ENCODE measurements at places on chromosomes 2 and 18.
A peak's percentile ranks its signal among the peaks of the same experiment; 100 is the strongest.

- DNase-seq = peak; percentile 55
Measured at GRCh38 chr2:162073888-162074631, at the start of gene DPP4. TSS of gene DPP4 (minus strand) at chr2:162074215. CDS start at chr2:162073981, 234 bp downstream.

DNA sequence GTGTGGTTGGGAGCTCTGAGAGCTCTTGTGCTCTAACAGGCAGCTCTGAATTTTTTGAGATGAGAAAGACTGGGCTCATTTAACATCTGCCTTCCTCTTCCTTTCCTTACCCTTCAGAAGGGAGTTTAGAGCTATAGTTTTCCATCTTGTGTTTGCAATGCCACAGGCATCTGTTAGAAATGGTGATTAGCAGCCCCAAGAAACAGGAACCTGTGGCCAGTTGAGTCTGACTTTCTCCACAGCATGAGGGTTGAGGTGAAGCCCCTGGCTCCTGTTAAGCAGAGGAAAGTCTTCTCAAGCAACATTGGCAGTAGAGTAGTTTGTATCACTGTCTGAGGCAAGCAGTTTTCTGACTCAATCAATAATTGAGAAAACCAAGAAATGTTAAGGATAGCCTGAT, 577.4 kb downstream of the ZEB2 start:
- DNase-seq = no peak

- DNase-seq = no peak
Measured at GRCh38 chr2:33186937-33187336, 240.2 kb downstream of the LTBP1 start.

DNA sequence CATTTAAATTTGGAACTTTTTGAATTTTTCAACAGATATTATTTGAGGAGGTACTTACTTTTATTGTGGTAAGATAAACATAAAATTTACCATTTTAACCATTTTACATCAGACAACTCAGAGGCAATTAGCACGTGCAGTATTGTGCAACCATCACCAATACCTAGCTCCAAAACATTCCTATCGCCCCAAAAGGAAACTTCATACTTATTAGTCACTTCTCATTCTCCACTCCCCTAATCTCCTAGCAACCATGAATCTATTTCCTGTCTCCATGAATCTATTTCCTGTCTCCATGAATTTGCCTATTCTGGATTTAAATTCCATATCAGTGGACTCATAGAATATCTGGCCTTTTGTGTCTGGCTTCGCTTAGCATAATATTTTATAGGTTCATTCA, 69.9 kb upstream of the FAM136A start:
- DNase-seq = no peak

DNA sequence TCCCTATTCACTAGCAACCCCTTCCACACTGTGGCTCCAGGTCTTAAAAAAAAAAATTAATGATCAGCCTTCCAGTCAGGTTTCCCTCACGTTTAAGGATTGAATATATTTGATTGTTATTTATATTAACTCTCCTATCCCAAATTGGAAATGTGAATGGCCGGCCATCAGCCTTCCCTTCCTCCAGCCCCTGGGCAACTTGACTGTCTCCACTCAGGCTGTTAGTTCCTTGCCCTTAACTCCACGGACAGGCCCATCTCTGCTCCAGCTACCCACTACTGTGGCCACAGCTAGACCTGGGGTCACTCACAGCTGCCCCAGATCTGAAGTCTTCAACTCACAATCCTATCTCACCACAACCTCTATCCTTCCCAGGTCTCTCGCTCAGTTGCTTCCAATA, 39.9 kb downstream of the THOC1 start:
- DNase-seq = no peak

- no peak for DNase-seq
Measured at GRCh38 chr2:128424406-128425171, 105.9 kb upstream of the HS6ST1 start.

DNA sequence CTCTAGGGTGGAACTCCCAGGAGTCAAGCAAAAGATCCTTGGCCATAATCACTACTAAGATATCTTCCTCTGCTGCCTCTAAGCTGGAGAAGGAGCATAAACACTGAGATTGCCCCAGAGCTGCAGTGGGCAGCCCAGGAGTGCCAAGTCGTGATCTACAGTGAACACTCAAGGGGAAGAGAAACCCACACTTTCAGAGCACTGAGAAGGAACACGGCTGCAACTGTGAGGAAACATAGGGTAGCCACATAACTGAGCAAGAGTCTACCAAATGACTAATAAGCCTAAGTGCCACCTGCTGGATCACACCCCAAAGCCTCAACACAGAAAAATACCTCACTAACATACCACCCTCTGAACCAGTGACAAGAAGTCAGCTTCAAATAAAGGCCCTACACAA, 79.6 kb upstream of the RAB12 start:
- no peak for DNase-seq

GRCh38 chr2:169715379-169716237, 18.0 kb upstream of the KLHL23 start:
- DNase-seq = no peak

GRCh38 chr2:33588232-33588631, 10.9 kb downstream of the FAM98A start:
- no peak for DNase-seq

GRCh38 chr18:78579854-78580577, 399.6 kb upstream of the SALL3 start:
- no peak for DNase-seq

- DNase-seq = no peak
Measured at GRCh38 chr2:99819766-99820165, 322.6 kb downstream of the AFF3 start.

DNA sequence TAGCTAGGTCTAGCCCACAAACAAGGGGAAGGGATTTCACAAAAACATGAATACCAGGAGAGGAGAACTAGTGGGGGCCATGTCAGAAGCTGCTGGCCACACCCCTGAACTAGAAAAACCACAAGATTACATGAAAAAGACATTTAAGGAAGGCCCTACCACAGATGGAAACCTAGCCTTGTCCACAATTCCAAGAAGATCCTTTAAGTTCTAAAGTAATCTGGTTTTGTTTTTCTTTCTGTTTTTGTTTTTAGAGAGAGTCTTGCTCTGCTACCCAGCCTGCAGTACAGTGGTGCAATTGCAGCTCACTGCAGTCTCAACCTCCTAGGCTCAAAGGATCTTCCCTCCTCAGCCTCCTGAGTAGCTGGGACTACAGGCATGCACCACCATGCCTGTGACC, 34.2 kb upstream of the CAB39 start:
- no peak for DNase-seq

DNA sequence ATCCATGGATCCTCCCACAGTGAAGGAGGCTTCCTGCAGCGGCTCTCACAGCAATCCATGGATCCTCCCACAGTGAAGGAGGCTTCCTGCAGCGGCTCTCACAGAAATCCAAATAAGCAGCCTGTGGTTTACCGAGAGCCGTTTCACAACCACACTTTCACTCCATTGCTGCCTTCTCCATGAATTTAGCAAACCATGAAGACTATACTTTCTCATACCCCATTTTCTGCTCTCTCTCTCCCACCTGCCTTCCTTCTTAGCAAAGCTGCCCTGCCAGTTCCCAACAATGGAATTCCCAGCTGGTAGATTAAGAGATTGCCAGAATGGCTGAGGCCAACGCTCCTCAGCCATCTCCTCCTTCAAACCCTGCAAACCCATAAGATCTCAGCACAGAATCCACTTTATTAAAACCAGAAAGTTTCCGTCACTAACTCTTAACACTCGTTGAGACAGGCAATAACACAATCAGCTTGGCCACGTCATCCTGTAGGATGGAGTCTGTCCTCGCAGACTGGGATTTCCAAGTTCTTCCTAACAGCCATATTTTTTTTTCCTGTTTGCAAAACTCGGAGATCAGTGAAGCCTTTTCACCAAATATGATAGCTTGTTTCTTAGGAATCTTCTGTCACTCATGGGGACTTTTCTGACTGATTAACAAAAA, 162.2 kb downstream of the PXDN start:
- DNase-seq = no peak

DNA sequence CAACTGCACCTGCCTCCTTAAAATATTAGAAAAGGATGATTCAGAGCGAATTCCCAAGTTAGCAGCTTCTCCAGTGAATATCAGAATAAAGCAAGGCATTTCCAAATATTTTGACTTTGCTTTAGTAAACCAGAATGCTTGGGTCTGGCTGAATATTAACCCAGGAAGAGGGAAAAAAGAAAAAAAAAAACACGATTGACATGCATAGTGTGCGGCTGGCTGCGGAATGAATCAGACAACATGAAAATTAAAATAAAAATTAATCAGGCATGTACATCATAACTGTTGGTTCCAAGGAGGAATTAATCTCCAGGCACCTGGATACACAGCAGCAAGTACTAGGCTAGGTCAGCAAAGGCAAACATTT, 105.8 kb upstream of the NCKAP5 start:
- no peak for DNase-seq

DNA sequence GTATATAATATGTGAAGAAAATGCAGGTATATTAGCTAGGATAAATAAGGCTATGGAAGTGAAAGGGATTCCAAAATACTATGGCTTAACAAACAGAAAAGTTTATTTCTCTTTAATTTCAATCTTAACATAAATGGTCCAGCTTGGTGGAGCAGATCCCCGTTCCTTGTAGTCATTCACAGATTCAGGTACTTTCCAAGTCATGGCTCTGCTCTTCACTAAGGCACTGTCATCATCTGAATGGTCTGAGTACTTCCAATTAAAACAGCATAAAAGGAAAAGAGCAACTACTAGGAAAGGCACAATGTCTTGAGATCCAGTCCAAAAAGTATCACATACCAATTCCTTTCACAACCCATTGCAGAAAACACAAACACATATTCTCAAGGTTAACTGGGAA, 63.4 kb downstream of the OLA1 start:
- DNase-seq = no peak

DNA sequence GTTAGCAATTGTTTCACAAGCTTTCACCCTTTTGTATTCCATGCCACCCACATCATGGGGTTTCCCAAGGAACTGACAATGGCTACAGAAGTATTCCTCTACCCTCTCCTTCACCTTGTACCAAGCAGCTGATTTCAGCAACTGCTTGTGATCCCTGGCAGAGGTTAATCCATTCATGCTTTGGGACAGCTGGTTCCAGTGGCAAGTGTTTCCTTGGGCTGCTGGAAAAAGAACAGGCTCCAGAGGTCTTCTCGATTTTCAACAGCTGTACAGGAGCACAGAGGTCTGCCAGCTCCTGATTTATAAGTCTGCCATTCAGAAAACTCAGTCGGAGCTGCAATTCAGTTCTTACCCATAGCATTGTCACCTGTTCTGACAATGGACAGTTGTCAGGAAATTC, 239.2 kb upstream of the CWC22 start:
- DNase-seq = no peak

DNA sequence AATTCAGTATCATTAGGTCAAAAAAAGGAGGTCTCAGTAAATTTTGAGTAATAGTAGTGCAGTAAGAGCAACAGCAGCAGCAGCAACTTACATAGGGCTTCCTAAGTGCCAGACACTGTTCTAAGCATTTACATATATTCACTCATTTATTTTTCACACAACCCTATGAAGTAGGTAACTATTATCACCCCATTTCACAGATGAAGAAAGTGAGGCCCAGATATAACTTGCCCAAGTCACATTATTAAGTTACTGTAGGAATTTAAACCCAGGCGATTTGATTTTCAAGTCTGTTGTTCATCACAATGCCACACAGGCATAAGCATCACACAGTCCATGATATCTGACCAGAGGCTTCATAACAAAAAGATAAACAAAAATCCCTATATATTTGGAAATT, 90.2 kb upstream of the DTNB start:
- no peak for DNase-seq

DNA sequence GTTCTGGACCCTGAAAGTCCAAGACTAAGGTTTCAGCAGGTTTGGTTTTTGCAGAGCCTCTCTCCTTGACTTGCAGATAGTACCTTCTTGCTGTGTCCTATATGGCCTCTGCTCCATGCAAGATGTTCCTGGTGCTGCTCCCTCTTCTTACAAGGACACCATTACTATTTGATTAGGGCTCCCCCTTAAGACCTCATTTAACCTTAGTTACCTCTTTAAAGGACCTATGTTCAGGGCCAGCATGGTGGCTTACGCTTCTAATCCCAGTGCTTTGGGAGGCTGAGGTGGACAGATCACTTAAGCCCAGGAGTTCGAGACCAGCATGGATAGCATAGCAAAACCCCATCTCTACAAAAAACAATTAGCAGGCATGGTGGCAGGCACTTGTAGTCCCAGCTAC, 179.0 kb downstream of the SLC39A10 start:
- DNase-seq = no peak

GRCh38 chr2:8414946-8415879, 266.6 kb upstream of the ID2 start:
- DNase-seq = no peak

- DNase-seq = no peak
Measured at GRCh38 chr2:60354713-60355112, 198.7 kb downstream of the BCL11A start.

- no peak for DNase-seq
Measured at GRCh38 chr2:40454321-40454720, 2.4 kb upstream of the SLC8A1 start.

DNA sequence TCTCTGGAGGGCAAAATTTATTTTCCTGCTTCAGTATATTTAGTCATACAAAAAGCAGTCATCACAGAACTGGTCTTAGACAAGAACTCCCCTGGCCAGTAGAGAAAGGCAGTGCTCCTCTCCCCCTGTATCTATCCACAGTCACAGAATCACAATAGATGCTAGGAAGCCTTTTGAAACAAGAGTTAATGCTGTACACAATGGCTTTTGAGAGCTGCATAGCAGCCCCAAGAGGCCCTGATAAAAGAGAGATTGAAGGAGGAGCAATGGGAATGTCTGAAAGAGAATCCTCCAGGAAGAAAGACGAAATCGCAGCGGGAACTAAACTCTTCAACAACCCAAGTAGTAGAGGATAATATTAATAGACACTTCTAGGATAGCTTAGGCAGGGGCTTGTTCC, 330.2 kb downstream of the RBM43 start:
- no peak for DNase-seq

- no peak for DNase-seq
Measured at GRCh38 chr18:36693931-36694620, 134.7 kb downstream of the TPGS2 start.

DNA sequence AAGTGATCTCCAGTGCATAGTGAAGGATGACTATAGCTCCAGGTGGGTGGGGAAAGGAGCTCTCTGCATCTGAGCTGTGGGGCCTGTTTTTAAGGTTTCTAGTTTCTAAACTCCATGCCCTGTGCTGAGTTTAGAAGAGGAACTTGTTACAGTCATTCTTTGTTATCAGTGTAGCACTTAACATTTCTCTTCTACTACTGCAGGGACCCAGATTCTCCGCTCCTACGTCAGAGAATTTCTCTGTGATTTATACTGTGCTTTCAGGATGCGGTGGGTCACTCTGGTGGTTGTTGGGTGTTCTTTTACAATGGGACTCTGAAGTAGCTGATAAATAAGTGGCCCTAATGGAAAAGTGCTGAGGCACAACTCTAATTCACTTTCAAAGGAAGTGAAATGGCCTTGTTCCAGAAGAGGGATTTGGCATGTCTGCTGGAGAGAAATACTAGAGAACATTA, 122.0 kb downstream of the WDSUB1 start:
- no peak for DNase-seq

GRCh38 chr18:24799720-24800119, 339.3 kb downstream of the HRH4 start:
- no peak for DNase-seq

GRCh38 chr2:172861656-172862476, 126.2 kb downstream of the RAPGEF4 start:
- no peak for DNase-seq

- no peak for DNase-seq
Measured at GRCh38 chr2:240628808-240629618, 3.7 kb downstream of the GPR35 start.

GRCh38 chr18:3453540-3454364, 3.8 kb downstream of the TGIF1 start:
- peak; percentile 49 for DNase-seq

- DNase-seq = no peak
Measured at GRCh38 chr2:200716386-200716785, 95.3 kb upstream of the BZW1 start.

All from stimulated activated CD4-positive, alpha-beta T cell treated with anti-CD3 and anti-CD28 coated beads, Interleukin-2, amount 100 ng/mL, for 24 hours (primary cell).